AML-193 (cell line): ENCODE measurements at places on chromosomes 2 and 18.
A peak's percentile ranks its signal among the peaks of the same experiment; 100 is the strongest.

- no peak for DNase-seq
Measured at GRCh38 chr2:45237128-45237527, 227.9 kb upstream of the SIX2 start.

GRCh38 chr2:143937723-143938350 lies 582.1 kb downstream of the ZEB2 start:
- DNase-seq: no peak

GRCh38 chr2:101002562-101003277 lies 631 bp downstream of the RPL31 start:
- DNase-seq: no peak

DNA sequence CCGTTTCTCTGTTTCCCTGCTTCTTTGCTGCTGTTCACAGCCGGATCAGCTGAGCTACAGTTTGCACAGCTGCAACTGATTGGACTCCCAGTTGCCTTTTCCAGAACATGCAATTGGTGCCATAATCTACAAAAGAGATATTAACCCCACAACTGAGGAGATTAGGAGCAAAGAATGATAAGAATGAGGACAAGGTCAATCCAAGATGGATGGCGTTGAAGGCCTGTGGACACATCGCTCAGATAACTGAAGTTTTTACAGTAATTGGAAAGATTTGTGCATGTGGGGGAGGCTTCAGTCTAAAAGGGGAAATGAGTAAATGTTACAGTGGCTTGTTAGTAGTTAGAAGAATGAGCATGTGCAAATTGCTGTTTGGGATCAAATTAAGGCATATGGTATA lies 263.2 kb downstream of the TGIF1 start:
- DNase-seq: no peak

DNA sequence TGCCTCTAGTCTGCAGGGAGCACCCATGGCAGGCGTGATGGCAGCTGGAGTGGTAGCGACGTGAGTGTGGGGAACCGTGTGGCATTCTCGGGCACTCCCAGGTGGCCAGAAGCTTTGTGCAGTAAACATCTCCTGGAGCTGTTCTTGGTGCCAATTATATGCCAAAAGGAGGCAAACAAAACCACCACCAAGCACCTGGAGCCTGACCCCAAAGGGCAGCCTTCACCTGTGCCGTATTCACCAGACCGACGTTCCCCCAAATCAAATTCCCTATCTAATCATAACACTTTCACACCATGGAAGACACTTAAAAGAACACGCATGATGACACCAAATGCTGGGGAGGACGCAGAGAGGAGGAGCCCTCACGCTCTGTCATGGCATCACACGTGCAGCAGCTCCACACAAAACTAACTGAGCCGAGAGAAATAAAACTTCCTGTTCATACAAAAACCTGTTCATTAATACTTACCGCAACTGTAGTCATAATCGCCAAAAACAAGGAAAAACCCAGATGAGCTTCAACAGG lies 123.6 kb downstream of the EIPR1 start:
- no peak for DNase-seq

DNA sequence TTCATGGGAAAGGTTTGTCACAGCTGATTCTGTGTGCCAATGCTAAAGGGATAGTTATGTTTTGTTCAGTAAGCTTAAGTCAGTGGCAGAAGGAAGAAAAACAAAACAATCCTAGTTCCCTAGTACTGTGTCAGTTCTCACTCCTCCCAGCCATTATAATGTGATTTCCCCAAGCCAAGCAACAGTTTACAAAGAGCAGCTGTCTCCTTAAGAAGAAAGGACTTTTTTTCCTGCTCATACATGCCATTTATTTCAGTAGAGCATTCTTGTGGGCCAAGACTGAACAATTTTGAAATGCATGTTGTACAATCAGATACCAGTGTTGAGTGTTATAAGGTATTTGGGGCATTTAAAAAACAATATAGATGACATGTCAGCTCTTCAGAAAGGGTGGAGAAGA lies 52.1 kb downstream of the NEMP2 start:
- no peak for DNase-seq

GRCh38 chr2:10839813-10840212 lies 27.2 kb upstream of the PDIA6 start:
- no peak for DNase-seq

GRCh38 chr2:67295851-67296250 lies 101.3 kb upstream of the ETAA1 start:
- DNase-seq: no peak

DNA sequence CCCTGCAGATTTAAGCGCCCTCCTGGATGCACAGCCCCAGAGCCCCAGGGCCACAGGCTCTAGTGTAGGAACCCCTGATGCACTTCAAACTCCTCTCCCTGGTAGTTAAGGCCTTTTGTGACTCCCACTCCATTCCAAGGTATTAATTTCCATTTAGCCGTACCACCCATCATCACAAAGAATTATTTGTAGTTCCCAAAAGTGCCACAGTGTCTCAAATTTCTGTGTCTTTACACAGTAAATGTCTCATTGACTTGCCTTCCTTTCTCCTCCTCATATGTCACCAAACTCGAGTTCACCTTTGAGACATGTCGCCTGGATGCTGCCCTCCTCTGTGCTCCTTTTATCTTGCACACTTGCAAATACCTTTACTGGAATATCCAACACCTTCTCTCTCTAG lies 25.9 kb downstream of the PECR start:
- DNase-seq: no peak

- DNase-seq: no peak
Measured at GRCh38 chr2:21710496-21710895, 586.7 kb downstream of the TDRD15 start.

DNA sequence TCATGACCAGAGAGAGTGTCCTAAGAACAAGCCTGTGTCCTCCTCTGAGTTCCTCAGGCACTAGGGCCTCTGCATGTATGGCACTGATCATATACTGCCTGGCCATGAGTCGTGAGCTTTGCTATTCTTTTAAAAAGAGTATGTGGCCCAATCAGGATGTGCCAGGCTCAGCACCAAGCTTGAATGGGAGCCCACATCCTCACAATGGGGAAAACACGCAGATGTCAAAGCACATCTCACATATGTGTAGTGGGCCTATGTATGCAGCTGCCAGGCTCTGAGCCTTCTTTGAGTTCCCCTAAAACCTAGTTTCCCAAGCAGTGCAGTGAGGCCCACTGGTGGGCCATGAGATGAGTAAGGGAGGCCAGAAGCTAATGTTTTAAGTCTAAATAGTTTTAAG lies 69.9 kb upstream of the SLC1A4 start:
- DNase-seq: no peak

GRCh38 chr2:176096986-176097819 lies 2.4 kb upstream of the HOXD12 start:
- DNase-seq: peak; percentile 53

- no peak for DNase-seq
Measured at GRCh38 chr2:27972311-27972710, 81.8 kb downstream of the BABAM2 start.

- no peak for DNase-seq
Measured at GRCh38 chr2:178844701-178845100, 37.5 kb upstream of the TTN start.

GRCh38 chr2:237218756-237219155 lies 133.1 kb downstream of the COPS8 start:
- no peak for DNase-seq

- no peak for DNase-seq
Measured at GRCh38 chr2:201892516-201892915, 86.2 kb downstream of the CDK15 start.

DNA sequence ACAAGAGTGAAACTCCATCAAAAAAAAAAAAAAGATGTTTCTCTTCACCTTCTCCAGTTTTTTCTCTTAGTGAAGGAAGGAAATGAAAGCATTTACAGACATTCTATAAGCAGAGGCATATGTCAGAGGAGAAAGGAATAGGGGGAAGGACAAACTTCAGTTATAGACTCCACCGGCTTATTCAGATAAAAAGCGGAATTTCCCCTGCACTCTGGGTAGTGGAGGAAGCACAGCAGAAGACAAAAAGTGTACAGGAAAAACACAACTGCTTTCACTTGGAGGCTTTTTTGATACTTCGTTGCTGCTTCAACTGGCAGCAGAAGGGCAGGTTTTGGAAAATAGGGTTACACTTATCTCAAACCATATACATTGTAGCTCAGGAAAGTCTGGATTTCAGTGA lies 3.2 kb upstream of the MGAT4A start:
- DNase-seq: no peak

DNA sequence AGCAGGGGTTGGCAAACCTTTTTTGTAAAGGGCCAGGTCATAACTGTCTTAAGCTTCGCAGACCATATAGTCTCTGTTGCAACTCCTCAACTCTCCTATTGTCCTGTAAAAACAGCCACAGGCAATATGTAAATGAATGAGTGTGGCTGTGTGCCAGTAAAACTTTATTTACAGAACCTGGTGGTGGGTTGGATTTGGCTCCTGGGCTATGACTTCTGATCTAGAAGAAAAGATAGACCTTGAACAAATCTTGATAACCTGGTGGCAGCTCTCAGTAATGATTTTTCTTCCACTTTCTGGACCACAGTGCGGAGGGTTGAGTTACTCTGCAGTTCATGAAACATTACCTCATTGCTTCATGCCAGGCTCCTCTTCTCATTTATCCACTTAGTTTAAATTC lies 139.3 kb downstream of the MYCN start:
- no peak for DNase-seq

GRCh38 chr2:178951266-178952006 lies 98.5 kb downstream of the CCDC141 start:
- DNase-seq: no peak
